ENCODE measurements at places on chromosomes 4 and X. TPM values are rescaled to one million over a fixed set of nuclear protein-coding genes. Genes with fewer than 3 reads are reported as not detected.

ZNF157 gene
- total RNA-seq: not detected

IGSF1 gene
- total RNA-seq: 1.2 TPM

PDE6B gene
- total RNA-seq: 5.5 TPM

DCAF12L2 gene
- 0.66 TPM for total RNA-seq

CNKSR2 gene
- 8.9 TPM for total RNA-seq

GRCh38 chrX:5051831-5052491 is 1176.7 kb downstream of the NLGN4X start:
- H3K27me3 ChIP-seq: no peaks in the 10 kb centered on the region
- H3K4me1 ChIP-seq: no peaks in the 10 kb centered on the region
- no peaks in the 10 kb centered on the region for H3K36me3 ChIP-seq
- H3K4me3 ChIP-seq: no peak overlapping the region
- DNase-seq: no peak

DNA sequence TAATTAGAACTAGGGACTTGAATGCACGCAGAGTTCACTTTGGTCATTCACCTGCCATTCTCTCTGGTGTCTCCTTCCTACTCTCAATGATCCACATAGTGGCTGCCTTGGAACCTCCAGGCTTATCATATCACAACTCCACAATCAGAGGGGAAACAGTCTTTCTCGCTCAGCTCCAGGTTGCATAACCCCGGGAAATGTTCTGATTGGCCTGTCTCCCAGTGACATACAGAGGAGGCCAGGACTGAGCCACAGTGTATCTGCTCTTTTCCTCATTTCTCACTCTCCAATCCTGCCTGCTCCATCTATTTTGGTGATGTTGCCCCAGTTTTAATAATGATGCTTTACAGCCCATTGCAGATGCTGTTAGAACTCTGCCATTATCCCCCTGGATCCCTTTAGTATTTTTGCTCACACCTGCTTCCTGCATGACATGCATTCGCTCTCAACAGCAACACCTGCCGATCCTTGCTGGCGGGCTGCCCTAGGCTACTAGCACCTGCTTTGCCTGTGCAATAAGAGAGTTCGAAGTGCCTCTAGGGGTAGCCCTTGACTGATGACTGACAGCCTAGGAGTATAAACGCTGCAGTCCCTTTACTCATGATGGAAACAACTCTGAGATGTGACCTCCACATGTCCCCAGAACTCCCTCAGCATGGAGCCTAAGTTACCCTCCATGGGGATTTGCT is 211.3 kb upstream of the RPS6KA3 start:
- no peak overlapping the region for H3K4me3 ChIP-seq
- H3K4me1 ChIP-seq: no peaks in the 10 kb centered on the region
- no peaks in the 10 kb centered on the region for H3K36me3 ChIP-seq
- DNase-seq: no peak
- H3K27me3 ChIP-seq: no peaks in the 10 kb centered on the region
- H3K27ac ChIP-seq: no peak overlapping the region

GRCh38 chr4:88981556-88981955 is 75.4 kb downstream of the FAM13A start:
- H3K36me3 ChIP-seq: no peaks in the 10 kb centered on the region
- no peaks in the 10 kb centered on the region for H3K4me1 ChIP-seq

GRCh38 chrX:108735679-108736508 is 469 bp downstream of the IRS4 start:
- H3K27me3 ChIP-seq: peaks cover 94% of the 10 kb centered on the region
- peak overlapping the region; percentile 49 for H3K4me3 ChIP-seq
- DNase-seq: no peak

- no peak overlapping the region for H3K27ac ChIP-seq
- H3K4me3 ChIP-seq: no peak overlapping the region
Observed at GRCh38 chr4:47469951-47470350, 6.4 kb upstream of the COMMD8 start.

- no peaks in the 10 kb centered on the region for H3K36me3 ChIP-seq
- DNase-seq: no peak
- no peaks in the 10 kb centered on the region for H3K4me1 ChIP-seq
- no peaks in the 10 kb centered on the region for H3K27me3 ChIP-seq
- no peak overlapping the region for H3K27ac ChIP-seq
Observed at GRCh38 chr4:72631296-72631695, 62.3 kb upstream of the ADAMTS3 start.

DNA sequence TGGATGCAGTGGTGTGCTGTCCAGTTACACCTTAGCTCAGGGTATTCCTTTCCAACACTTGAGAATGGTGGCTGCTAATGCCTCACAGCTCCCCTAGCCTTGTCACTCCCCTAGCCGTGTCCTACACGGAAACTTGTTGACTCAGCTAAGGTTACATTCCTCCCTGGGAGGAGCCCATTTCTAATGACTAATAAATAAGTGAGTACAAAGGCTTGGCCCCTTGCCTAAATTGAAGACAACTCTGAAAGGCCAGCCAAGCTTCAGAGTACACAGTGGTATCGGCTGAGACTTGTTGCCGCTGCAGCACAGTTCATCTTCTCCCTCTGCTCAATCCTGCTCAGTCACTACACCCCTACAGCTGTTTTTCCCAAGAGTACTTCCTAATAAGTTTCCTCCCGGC is 21.2 kb upstream of the SLC25A31 start:
- no peaks in the 10 kb centered on the region for H3K4me1 ChIP-seq
- H3K36me3 ChIP-seq: no peaks in the 10 kb centered on the region
- no peak overlapping the region for H3K27ac ChIP-seq
- H3K4me3 ChIP-seq: no peak overlapping the region
- no peak for DNase-seq

DNA sequence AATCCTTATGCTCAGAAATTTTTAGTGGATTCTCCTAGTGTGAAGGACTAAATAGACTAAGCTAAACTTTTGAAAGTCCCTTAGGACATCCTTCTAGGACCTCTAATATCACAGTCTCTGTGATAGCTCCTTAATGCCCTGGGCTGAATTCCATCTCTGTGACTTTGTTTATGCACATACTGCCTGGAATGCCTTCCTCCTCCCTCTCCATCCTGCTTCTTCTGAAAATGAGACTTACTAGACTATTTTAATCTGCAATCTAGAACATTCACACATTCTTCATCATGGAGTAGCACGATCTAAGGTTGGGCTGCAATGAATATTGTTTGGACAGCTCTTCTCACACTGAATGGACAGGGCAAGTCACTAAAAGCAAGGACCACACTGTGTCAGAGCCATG is 65.0 kb upstream of the MSX1 start:
- no peak overlapping the region for H3K4me3 ChIP-seq
- H3K36me3 ChIP-seq: no peaks in the 10 kb centered on the region
- no peak for DNase-seq
